RPMI7951 (cell line): ENCODE measurements at places on chromosomes 5 and 9. TPM values are rescaled to one million over a fixed set of nuclear protein-coding genes. Genes with fewer than 3 reads are reported as not detected.

- no peak for DNase-seq
These were observed 4.3 kb downstream of the LCP2 start for GRCh38 chr5:170293273-170293672.

- DNase-seq = no peak
These were observed 38.9 kb upstream of the TNFAIP8 start for GRCh38 chr5:119316906-119317305.

DNA sequence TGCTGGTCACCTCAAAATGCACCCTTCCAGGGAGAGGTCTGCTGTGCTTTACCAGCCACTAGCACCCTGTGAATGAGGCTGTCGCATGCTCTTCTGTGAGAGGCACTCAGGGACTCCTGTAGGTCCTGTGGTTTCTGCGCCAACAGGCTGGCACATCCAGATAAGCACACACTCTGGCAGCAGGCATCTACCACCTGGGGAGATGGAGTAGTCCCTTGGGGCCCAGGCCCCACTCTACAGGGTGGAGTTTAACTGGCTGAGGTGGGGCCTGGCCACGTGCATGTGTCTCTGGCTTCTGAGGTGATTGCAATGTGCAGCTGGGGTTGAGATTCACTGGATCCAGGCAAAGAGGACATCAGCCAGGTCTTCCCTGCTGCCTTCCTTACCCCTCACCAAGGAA lies 32.3 kb downstream of the TMEM174 start:
- no peak for DNase-seq

Gene PPP3R2
- not detected in 2 replicates for total RNA-seq

DNA sequence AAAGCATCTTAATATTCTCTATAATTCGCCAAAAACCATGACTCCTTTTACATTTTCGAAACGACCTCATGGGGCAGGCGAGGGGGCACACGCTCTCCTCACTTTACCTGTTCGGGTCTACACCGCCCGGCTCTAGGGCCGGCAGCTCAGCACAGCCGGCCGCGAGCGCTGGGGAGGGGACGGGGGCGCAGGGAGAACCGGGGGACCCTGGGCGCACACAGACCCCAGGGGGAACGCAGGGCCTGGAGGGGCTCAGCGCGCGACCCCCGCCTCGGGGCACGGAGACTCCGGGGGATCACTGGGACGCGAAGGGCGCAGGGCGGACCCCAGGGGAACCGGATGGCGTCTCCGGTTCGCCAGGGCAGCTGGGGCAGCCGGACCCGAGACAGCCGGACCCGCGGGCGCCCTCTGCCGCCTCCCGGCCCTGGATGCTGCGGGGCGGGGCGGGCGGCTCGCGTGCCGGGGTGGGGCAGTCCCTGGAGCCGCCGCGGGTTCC lies at the start of gene AHRR:
TSS of gene AHRR (plus strand) at position 485 of the 496 bp plus-strand sequence. CDS start 22,189 bp downstream, outside the sequence.
- peak; percentile 76 for DNase-seq

DNA sequence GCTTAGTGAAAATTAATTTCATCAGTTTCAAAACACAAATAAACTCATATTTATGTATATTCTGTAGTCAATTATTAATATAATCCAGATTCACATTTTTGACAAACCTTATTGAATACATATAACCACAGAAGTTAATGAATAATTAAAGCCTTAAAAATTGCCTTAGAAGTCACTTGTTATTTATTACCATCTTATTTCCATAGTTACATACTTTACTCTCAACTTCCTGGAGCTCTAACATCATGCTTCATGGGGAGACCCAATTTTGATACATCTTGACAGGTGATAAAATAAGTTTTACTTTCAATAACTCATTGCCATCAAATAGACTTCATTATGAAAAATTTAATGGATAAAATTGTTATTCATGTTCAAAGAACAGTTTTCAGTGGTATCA lies 1038.7 kb downstream of the PTPRD start:
- DNase-seq = no peak

DNA sequence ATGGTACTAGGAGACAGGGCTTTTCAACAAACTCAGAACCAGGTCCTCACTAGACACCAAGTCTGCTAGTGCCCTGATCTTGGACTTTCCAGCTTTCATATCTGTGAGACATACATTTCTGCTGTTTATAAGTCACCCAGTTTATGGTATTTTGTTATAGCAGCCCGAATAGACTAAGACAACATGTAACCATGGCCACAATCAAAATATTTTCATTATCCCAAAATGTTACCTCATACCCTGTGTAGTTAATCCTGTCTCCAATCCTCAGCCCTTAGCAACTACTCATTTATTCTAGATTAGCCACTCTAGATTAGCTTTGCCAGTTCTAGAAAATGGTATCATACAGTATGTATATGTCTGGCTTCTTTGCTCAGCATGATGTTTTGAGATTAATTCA lies 6.3 kb upstream of the ATG10 start:
- peak; percentile 3 for DNase-seq

Gene PKD2L2
- not detected in 2 replicates for total RNA-seq

Gene FOXD4L6
- not detected in 2 replicates for total RNA-seq

DNA sequence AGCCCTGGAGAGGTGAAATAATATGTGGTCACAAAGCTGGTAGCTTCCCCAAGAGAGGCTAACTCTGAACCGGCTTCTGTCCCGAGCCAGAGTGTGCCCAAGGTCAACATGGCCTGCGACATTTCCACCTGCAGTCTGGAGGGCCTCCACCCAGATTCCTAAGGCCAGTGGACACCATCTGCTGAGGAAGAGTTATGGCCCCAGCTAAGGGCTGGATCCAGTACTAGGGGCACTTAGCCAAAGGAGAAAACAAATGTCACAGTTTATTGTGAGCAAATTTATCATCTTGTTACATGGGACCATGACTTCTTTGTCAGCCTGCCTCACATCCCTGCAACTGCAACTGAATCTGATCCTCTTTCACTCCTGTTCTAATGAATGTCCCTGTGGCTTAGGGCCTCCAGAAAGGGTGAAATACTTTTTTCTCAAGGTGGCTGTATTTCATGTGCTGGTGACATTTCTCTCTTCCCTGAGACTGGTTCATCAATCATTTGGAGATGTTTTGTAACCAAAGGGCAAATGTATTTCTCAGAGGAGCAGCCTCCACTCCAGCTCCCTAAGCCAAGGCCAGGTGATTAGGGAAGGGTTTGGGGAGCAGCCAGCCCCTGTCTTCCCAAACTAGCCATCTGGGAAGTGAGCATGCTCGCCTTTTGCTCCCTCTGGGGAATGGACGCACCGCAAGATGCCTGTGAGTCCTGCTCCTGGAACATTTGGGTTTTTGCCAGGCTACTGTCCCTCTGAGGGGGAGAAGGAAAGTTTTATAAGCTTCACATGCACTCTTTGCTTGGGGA lies 148.3 kb downstream of the CMYA5 start:
- no peak for DNase-seq
